ENCODE measurements at places on chromosomes 12 and 14. TPM values are rescaled to one million over a fixed set of nuclear protein-coding genes. Genes with fewer than 3 reads are reported as not detected.

Gene IL26
- total RNA-seq: not detected

DNA sequence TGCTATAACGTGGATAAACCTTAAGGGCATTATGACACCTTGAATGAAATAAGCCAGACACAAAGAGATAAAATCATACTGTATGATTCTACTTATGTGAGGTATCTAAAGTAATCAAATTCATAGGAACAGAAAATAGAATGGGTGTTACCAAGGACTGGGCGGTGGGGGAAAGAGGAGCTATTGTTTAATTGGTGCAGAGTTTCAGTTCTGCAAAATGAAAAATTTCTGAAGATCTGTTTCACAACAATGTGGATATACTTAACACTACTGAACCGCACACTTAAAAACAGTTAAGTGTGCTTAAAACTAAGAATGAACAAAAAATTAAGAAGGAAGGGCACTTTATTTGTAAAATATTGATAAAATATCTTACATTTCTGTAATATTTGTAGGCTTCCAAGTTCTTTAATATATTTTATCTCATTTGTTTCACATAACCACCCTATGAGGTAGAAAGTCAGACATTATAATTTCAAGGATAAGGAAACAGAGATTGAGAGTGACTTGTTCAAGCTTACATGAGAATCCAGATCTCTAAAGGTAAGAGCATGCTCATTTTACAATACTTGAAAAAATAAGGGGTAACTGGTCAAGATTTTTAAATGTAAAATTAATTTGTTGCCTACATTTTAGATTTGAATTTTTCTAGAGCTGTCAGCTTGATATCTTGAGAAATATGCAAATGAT lies 14.9 kb downstream of the LTA4H start:
- DNase-seq: no peak

- peak; percentile 44 for DNase-seq
These were observed 72.2 kb downstream of the ST8SIA1 start for GRCh38 chr12:22262309-22262708.

- no peak for DNase-seq
These were observed 41.9 kb upstream of the BDKRB2 start for GRCh38 chr14:96162741-96163140.

- DNase-seq: peak; percentile 83
These were observed 155.4 kb upstream of the PDE3A start for GRCh38 chr12:20212658-20213555.

DNA sequence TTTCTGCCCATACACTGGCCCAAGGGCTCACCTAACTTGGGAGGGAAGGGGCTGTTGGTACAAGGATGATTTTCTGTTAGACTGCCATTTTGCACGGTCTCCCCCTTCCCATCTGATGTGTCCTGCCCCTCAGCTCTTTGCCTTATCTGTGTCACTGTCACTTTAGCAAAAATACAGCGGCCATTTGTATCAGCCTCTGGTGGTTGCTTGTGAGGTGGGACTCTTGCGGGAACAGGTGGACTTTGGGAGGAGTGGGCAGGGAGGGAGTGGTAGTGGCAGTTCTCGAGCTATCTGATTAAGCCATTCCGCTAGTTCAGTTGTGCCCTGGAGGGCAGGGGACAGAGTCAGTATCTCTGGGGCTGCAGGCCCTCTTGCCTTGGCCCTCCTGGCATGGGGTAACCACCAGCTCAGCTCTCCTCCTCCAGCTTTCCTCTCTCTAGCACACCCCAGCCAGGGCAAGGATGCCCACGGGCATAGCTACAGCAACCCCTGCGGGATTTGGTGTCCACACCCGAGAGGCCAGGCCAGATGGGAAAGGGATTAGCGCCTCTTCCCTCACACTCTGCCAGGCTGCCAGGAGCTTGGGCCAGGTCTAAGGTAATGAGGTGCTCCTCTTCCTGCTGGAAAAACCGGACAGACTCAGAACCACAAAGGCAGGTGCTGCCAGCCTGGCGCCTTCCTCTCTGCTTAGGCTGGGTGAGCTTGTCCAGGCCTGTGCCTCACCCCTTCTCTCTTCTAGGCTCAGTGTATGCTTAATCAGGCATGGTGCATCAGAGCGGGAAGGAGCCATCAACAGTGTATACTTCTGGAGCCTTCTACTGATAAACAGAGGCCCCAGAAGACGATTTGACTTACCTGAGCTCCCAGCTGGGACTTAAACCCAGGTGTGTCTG lies 8.7 kb downstream of the SLC48A1 start:
- no peak for DNase-seq

DNA sequence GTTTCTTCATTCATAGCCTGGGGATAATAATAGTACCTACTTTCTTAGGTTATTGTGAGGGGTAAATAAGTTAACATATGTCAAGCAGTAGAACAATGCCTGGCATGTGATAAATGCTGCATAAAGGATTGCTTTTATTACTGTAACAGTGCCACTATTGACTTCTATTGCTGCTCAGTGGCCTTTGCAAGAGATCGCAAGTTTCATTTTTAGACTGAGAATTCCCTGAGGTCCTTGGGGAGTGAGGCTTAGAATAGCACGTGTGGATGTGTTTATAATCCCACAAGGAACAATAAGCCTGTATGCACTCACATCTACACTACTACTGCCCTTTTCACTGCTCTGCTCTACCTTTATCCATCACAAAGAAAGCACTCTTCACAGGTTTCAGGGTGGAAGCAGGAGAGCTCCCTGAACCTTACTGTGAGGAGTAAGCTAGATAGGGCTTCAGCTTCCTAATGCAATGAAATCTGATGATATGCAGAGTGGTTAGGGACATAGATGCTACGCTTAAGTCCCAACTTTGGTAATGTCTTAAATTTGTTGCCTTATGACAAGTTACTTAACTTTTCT lies 302.6 kb downstream of the SNAPC1 start:
- DNase-seq: no peak

DNA sequence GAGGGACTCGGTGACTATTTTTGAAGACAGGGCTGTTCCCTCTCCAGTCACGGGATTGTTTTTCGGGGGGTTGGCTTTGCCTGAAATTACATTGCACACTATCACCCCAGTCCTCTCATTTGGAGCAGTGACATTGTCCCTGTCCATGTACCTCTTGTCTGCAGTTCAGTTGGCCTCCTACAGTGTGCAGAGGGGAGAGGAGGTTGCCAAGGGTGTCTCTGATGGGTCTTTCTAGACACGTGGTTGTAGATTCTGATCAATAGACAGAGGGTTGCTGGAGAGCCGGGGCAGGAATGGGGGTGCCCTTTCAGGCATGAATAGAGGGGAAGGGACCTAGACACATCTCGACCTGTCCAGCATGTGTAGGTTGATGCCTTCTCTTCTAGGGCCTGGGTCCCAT lies 1.2 kb downstream of the TMEM120B start:
- DNase-seq: no peak

DNA sequence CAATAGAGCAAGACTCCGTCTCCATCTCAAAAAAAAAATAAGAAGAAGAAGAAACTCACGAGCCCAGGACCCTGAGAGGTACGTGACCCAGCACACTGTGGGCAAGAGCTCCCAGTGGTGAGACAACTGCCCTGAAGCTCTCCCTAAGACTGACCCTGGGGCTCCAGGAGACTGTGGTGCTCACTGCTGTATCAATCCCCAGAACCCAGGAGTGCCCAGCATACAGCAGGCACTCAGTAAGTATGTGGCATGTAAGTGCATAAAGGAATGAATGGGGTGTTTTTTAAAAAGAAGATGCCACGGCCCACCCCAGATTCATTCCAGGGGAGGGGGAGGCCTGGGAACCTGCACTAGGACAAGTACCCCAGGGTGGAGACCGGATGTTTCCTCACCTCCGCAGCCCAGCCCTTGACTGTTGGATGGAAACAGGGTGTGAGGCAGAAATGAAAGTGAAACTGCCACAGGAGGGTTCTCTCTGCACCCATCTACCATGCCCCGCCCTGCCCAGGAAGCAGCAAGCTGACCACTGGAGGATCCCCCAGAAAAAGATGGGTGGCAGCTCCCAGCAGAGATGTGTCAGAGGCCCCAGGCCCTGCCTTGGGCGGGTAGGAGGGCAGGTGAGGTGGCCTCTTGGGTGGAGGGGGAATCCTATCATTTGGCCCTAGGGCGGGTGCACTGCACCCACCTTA lies 12.2 kb downstream of the ITPK1 start:
- no peak for DNase-seq

DNA sequence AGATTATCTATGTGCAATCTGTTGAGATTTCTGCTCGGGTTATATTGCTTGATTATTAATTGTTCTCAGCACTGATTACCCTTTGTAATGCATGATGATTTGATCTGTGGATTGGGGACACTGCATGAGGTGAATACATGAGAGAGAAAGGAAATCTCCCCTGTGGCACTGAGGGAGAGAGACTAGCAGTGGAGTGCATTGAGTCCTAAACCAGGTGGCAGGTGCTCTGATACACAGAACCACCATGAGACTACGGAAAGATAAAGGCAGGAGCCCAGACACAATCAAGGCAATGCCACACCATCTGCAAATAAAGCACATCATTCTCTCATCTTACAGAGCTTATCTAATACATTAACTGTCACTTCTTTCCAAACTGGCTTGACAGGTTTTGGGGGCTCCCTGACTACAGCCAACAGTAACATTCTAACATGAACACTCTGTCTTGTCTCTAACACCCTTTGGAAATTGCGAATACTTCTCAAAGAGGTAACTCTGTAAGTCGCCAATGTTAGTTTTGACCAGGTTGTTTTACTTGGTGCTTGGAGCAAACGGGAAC lies 37.6 kb upstream of the TSPAN8 start:
- DNase-seq: no peak

GRCh38 chr12:54216797-54217661 lies 28.2 kb upstream of the SMUG1 start:
- DNase-seq: peak; percentile 84

Gene CD163L1
- 11.2 TPM for total RNA-seq

Gene RFX4
- not detected for total RNA-seq

DNA sequence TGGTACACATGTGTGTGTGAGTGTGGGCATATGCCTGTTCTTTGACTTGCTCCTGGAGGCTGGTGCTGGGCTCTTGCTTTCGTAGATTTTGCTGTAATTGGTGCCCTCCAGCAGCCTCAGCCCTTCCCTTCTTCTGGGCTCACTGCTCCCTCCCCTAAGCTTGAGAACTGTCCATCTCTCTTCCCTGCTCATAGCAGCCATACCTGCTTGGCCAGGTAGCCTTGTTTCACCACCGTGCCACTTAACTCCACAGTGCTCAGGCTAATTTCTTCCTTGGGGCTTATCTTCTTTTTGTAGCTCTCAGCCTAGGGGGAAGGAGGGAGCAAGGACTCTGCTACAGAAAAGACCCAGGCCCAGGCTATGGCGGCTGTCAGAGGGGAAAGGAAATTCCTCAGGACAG lies 19.8 kb downstream of the PLEK2 start:
- no peak for DNase-seq

DNA sequence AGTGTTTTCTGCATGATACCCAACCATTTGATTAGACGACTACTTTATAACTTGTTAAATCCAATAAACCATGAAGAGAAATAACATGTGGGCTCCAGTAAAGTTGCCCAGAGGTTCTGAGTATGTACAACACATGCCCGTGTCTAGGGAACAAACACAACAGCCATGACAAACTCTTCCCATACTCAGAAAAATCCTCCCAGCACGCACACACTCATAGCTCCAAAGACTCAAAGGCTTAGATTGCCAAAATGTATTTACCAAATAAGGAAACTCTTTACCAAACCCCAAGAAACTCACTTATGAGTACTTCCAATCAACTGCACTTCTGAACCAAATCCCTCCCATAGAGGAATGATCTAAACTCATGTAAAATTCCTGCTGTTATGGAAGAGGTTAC lies 17.3 kb downstream of the SART3 start:
- no peak for DNase-seq

Gene RPS6KL1
- 0.80 TPM for total RNA-seq

- no peak for DNase-seq
These were observed 135.7 kb downstream of the SRGAP1 start for GRCh38 chr12:63980211-63980610.

DNA sequence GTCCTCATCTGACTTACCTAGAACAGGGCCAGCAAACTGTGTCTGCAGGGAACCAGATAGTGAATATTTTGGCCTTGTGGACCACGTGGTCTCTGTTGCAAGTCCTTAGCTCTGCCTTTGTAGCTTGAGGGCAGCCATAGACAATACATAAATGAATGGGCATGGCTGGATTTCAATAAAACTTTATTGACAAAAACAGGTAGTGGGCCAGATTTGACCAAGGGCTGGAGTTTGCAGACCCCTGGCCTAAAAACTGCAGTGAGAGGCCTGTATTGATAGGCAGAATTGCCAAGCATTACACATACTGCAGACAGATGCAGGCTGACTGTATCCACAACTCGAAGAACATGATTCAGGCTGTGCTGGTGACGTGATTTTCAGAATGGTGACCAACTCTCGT lies 25.3 kb downstream of the CCDC63 start:
- no peak for DNase-seq

Gene GRIN2B
- not detected for total RNA-seq

Gene RAD9B
- 1.0 TPM for total RNA-seq

Gene PLEKHG3
- 3.5 TPM for total RNA-seq

Gene ZC3H14
- 87.8 TPM for total RNA-seq

GRCh38 chr12:111410431-111411184 lies 4.9 kb downstream of the SH2B3 start:
- DNase-seq: peak; percentile 83

Gene GLIPR1L1
- total RNA-seq: not detected

DNA sequence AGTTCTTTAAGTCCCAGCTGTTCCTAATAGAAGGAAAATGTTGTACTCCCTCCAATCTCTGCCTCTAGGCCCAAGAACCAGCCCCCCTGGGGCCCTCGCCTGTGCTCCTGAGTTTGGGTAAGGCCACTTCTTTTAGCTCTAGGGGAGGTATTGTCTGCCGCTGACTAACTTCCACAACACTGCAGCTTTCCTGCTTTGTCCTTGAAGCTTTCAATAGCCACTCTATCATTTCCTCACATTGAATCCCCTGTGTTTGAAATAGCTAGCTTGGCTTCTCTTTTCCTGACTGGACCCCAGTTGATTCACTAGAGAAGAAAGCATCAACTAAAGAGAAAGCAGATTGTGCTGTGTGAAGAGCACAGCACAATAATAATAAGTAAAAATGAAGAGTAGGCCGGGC lies 28.8 kb downstream of the KRT80 start:
- no peak for DNase-seq

DNA sequence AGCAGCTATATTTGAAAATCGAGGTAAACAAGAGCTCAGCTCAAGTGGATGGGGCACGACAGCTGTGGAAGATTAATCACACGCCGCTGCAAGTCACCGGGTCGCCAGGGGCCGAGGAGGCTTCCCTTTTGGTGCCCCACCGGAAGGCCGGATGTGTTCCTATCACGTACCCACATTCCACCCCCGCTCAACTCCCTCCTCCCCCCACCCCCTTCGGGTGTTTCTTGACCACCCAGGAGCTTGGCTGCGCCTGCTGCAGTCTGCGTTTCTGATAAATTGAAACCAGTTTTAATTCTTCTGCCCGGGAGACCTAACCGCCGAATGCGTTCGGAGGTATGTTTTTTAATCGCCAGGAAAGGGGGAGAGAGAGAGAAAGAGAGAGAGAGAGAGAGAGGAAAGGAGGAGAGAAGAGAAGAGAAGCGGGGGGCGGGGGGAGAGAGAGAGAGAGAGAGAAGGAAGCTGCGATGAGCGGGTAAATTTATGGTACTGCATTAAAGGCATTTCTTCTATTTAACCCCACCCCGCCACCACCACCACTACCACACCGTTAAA lies 1.8 kb downstream of the SLC8A3 start:
- peak; percentile 93 for DNase-seq

Measured in LHCN-M2 (cell line).